ENCODE measurements at places on chromosomes 2 and 18. TPM values are rescaled to one million over a fixed set of nuclear protein-coding genes. Genes with fewer than 3 reads are reported as not detected.

Gene CNDP1
- total RNA-seq = not detected

Gene SP110
- 10.3 TPM for total RNA-seq

Gene MYO3B
- not detected for total RNA-seq

Gene KCNG3
- under 0.01 TPM for total RNA-seq

Gene DLX1
- total RNA-seq = 0.16 TPM

Gene DSC3
- 5.4 TPM for total RNA-seq

Gene ADAM23
- 0.33 TPM for total RNA-seq

Gene RUFY4
- total RNA-seq = not detected

Gene C18orf32
- total RNA-seq = 34.2 TPM

Gene SNED1
- 6.7 TPM for total RNA-seq

Gene TXNDC2
- total RNA-seq = 0.13 TPM

Gene ST3GAL5
- 10.9 TPM for total RNA-seq

Gene ADCY3
- 37.3 TPM for total RNA-seq

Gene DAW1
- total RNA-seq = 2.4 TPM

Gene ANKRD30BL
- total RNA-seq = not detected

Gene TWIST2
- 6.3 TPM for total RNA-seq

Gene TBR1
- not detected for total RNA-seq

Gene HOXD11
- total RNA-seq = 19.2 TPM

Gene COBLL1
- total RNA-seq = 17.3 TPM

Gene QPCT
- total RNA-seq = 23.2 TPM

Gene PPP4R3B
- 16.6 TPM for total RNA-seq

Gene MEP1B
- not detected for total RNA-seq

Gene C2orf78
- total RNA-seq = not detected

Gene CCBE1
- total RNA-seq = 14.0 TPM

Gene GALNT3
- total RNA-seq = 21.2 TPM

Gene ZEB2
- total RNA-seq = 12.4 TPM

Gene EVX2
- not detected for total RNA-seq

Gene TNFRSF11A
- 0.13 TPM for total RNA-seq

Gene M1AP
- total RNA-seq = 1.3 TPM

Gene GAL3ST2
- total RNA-seq = 1.0 TPM

Gene TGFA
- total RNA-seq = 7.2 TPM

Gene IL36A
- not detected for total RNA-seq

Gene PSMA8
- not detected for total RNA-seq

Gene TCF23
- not detected for total RNA-seq

Gene AFG3L2
- total RNA-seq = 33.2 TPM

Gene HTR2B
- total RNA-seq = 2.0 TPM

Gene UPP2
- not detected for total RNA-seq

Gene VPS54
- 12.4 TPM for total RNA-seq

Gene MYOM1
- 0.13 TPM for total RNA-seq

Gene RGPD3
- total RNA-seq = 0.13 TPM

Gene DUSP2
- total RNA-seq = 2.1 TPM

Gene LRRC30
- not detected for total RNA-seq

Gene CFAP221
- total RNA-seq = 1.8 TPM

Gene MYO1B
- 42.4 TPM for total RNA-seq

Gene LBH
- total RNA-seq = 123 TPM

Gene HOXD12
- total RNA-seq = not detected

Gene C2orf66
- total RNA-seq = not detected

Gene FZD7
- 38.5 TPM for total RNA-seq

Gene DLX2
- total RNA-seq = 0.16 TPM

Gene DPP4
- total RNA-seq = 42.3 TPM

Gene ERICH2
- total RNA-seq = not detected

Gene PPIG
- 11.6 TPM for total RNA-seq

Gene COLEC12
- total RNA-seq = 1.6 TPM
